Fibroblast of the aortic adventitia (primary cell): ENCODE measurements at places on chromosomes 5 and 9.
A peak's percentile ranks its signal among the peaks of the same experiment; 100 is the strongest.

- peak; percentile 83 for DNase-seq
Observed at GRCh38 chr5:15929611-15930263, 249.9 kb downstream of the MARCHF11 start.

- DNase-seq, result peak; percentile 69
Observed at GRCh38 chr5:172943283-172943841, 15.9 kb upstream of the RPL26L1 start.

DNA sequence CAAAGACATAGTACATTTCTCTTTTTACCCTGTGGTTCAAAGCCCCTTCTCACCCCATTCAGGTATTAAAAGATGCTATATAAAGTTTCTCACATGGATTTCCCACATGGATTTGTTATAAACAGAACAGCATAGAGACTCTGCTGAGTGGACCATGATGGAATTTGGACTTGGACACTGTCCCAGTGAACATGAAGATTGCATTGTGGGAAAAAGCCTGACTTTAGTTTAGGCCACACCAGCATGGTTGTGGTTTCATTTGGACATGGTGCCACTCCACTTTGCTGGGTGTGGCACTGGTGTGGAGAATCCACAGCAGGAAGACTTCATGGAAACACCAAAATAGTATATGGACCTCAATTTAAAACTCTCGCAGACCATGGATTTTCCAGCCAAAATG is 124.6 kb downstream of the ARHGAP26 start:
- peak; percentile 77 for DNase-seq

DNA sequence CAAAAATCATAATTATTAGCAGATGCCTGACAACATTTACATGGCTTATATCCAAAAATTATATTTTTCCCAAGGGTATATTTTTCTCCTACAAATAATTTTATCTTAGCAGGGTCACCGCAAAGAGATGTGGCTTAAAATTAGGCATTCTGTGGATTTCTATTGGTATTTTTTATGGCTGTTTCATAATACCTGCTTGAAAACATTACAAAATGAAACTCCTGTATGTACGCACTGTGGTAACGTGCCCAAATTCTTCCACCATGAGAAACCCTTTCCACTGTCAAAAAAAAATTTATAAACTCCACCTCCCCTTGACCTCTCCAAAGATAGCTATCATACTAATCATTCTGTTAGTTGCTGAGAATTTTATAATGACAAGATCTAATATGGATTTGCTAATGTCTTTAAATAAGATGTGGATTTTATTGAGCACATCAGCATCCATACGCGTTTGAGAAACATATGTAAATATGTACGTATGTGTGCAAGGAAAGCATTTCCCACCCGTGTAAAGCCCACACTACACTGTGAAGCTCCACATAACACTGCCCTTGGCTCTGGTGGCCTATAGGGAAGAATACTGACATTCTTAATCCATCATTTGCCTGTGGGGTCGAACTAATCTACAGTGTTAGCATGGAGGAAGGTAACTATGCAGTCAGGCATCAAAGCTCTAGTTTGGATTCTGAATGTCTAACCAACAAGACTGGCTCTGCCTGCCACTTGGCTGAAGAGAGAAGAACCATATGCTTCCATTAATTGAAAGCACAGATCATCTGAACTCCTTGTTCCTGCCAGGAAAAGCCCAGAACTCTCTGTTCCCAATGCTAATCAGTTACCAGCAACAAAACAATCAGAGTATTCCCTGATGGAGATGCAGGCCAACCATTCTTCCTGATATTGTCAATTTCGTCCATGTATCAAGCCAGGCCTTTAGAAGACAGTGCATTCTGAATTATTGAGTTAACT is 244.7 kb downstream of the SPOCK1 start:
- peak; percentile 95 for DNase-seq

DNA sequence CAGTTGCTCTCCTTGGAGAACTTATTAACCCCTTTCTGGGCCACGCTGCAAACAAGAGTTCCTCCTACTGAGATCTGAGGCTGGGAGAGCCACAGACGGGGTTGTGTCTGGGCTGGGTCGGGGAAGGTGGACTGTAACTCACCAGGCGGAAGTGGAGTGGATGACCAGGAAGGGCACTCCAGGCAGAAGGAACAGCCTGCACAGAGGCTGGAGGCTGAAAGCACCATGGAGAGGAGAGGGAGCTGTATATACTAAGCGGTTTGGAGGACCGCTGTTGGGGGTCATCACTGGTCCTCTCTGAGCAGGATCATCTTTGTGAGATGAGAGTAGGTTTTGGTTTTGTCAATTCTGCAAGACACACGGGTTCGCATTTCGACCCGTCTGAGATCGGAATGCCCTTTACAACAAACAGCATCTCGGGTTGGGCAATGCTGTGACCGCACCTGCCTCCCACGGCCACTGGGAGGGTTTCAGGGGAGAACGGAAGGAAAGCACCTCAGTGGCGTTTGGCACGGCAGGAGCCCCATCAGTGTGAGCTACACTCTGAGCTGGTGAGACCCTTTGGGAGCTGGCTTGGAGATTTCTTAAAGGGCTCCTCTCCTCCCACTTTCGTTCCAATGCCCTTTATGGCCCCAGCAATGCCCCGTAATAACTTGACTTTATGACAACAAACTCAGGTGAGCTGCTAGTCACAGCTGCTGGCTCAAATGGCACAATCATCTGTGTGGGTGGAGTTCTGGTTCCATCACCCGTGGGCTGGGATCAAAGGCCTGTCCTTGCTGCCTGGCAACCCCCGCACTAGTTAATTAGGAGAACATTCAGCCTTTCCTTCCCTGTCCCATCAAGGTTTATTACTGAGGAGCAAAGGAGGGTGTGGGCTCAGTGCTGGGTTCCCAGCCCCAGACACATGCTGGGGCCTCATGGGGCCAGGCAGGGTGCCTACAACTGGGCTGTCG is 18.7 kb upstream of the NEURL1B start:
- no peak for DNase-seq

DNA sequence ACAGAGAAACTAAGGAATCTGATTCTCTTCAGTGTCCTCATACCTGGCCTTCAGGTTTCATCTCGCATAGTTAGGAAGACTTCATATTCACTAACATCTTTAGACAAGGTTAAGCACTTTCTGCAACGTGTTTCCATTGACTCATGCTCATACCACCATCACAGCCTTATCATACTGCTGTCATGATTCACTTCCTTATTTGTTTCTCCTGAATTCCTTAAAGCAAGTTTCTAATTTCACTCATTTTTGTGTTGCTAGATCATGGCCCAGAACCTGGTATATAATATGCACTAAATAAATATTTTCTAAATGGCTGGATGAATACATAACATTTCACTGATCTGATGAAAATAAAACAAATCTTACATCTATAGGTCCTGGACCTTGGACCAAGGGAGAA is 472.9 kb downstream of the PRELID2 start:
- peak; percentile 91 for DNase-seq

DNA sequence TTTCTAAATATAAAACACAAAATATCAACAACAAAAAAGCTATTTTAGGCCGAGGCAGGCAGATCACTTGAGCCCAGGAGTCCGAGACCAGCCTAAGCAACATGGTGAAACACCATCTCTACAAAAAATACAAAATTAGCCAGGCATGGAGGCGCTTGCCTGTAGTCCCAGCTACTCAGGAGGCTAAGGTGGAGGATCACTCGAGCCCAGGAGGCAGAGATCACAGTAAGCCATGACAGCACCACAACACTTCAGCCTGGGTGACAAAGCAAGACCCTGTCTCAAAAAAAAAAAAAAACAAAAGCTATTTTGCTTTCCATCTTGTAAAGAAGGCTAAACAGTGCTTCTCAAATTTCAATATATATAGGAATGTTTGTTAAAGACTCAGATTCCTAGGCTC is 11.3 kb downstream of the C5orf15 start:
- DNase-seq, result no peak

DNA sequence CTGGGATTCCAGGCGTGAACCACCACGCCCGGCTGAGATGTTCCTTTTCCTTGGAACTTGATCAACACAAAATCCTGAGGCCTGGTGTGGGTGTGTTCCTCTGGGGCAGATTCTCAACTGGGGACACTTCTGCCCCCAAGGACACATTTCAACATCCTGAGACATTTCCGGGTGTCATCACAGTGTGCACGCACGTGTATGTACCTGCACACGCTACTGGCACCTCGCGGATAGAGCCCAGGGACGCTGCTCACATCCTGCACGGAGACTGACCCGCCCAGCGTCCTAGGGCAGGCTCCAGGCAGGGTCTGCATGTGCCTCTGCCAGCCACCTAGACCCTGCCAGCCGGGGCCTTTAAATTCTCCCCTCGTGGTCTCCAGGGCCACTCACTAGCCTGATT is 8.0 kb downstream of the SAPCD2 start:
- DNase-seq, result no peak

DNA sequence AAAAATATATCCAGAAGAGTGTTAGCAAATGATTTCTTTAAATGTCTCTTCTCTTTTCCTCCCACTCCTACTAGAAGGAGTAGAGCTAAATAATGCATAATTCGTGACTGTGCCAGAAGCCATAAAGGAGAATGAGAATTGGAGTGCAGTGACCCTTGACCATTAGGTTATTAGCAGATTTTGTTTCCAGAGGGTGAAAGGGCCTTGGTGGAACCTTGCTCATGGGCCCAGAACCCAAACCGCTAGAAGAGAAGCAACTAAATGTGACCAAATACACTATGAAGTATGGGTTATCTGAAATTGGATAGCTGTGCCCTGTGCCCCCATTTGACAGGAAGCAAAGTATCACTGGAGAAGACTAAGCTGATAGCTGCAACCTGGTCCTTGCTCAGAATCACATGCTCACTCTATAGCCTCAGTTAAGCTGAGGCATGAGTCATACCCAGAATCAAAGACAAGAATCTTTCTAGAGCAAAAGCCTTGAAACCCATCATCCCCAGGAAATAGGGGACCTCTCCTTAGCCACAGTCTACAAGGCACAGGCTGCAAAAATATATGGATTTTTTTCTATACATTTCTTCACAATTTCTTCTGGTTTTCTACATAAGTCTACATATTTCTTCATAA is 36.3 kb downstream of the CAPSL start:
- no peak for DNase-seq

- DNase-seq, result no peak
Observed at GRCh38 chr5:173624282-173624681, 7.8 kb upstream of the BOD1 start.

DNA sequence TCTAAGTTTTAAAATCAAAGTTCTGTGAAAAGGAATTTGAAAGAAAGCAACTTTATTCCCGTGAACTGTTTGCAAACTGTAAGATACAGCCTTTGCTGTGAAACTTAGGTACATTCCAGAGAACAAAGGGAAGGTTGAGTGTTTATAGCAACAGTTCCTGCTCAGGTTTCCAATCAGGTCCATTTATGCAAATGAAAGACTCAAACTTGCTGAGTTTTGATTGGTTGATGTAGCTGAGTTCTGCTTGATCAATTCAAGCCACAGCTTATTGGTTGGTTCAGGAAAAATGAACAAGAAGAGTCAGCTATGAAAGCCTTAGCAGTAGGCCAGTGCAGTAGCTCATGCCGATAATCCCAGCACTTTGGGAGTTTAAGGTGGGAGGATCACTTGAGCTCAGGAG is 37.9 kb downstream of the SLC27A6 start:
- no peak for DNase-seq

- peak; percentile 45 for DNase-seq
Observed at GRCh38 chr9:85262333-85262732, 479.4 kb downstream of the AGTPBP1 start.

GRCh38 chr9:136023410-136024225 is 62.4 kb upstream of the UBAC1 start:
- peak; percentile 65 for DNase-seq

GRCh38 chr9:133823189-133824105 is 85.3 kb upstream of the SARDH start:
- no peak for DNase-seq

GRCh38 chr5:58012102-58012501 is 447.8 kb downstream of the PLK2 start:
- no peak for DNase-seq

DNA sequence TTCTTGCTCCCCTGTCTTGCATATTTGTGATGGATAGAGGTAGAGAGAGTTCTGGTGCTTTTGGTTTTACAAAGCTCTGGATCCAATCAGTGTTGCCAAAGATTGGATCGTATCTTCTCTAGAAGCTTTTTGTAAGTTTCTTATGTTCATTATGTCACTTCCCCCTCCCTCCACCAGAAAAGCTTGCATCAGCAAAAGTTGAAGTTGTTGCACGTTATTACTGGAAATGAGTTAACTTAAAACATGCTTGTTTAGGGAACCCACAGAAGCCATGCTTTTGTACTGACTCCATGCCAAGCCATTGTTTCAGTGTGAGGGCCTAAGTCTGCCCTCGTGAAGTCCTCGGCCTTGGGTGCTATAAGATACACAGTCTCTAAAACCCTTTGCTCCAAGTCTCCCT is 186.5 kb downstream of the ERCC6L2 start:
- DNase-seq, result peak; percentile 57

- peak; percentile 76 for DNase-seq
Observed at GRCh38 chr5:100615362-100615761, 80.2 kb downstream of the FAM174A start.

GRCh38 chr5:149019679-149020078 is 43.2 kb downstream of the SH3TC2 start:
- DNase-seq, result no peak
